Endodermal cell (in vitro differentiated cells): ENCODE measurements at places on chromosomes 12 and 14.

GRCh38 chr12:78081590-78082314, 251.1 kb downstream of the NAV3 start:
- DNase-seq: no peak

GRCh38 chr12:82595941-82596340, 90.8 kb upstream of the TMTC2 start:
- no peak for DNase-seq

GRCh38 chr14:57889245-57889644, 23.4 kb upstream of the SLC35F4 start:
- no peak for DNase-seq

DNA sequence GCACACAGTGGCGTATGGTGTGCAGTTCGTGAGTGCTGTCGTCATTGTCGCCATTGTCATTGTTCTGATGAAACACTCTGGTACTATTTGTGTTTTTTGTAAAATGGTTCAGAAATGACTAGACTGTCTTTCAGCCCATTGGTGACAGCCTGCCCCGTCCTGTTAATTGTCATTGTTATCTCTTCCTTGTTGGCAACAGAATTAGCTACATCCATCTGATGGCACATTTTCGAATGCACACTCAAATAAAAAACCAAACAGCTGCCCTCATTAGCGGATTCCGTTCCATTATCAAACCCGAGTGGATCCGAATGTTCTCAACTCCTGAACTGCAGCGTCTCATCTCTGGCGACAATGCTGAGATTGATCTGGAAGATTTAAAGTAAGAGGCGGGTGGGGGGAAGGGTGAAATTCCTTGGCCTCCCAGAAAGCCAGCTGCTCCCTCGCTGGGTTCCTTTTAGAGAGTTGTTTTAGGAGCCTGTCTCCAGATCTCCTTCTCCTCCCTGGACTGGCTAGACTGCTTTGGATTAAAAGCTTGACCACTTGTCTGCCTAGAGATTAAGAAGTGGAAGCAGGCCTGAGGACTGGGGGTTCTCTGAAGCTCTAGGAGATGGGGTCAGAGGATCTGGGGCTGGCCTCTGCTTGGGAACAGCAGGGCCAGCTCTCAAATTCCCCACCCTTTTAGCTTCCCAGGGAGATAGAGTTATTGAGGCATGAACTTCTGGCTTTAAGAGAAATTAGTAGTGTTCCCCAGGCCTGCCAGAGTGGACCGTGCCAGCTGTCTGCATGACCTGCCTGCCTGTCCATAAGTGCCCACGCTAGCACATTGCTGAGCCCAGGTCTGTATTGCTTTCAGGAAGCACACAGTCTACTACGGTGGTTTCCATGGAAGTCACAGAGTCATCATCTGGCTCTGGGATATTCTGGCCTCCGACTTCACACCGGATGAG, 43.3 kb downstream of the MMAB start:
- no peak for DNase-seq

DNA sequence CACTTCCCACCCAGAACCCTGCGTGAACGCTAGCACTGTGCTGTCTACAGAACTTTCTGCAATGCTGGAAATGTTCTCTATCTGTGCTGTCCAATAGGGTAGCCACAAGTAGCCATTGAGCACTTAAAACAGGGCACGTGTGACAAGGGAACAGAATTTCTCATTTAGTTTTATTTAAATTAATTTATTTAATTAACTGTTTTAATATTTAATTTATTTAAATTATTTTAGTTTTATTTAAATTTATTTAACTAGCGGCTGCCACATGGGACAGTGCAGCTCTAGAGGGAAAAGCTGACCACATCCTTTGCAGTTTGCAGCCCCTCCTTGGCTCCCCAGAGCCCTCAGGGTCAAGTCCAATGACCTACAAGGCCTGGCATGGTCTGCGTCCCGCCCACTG, 35.0 kb upstream of the CORO1C start:
- DNase-seq: no peak

DNA sequence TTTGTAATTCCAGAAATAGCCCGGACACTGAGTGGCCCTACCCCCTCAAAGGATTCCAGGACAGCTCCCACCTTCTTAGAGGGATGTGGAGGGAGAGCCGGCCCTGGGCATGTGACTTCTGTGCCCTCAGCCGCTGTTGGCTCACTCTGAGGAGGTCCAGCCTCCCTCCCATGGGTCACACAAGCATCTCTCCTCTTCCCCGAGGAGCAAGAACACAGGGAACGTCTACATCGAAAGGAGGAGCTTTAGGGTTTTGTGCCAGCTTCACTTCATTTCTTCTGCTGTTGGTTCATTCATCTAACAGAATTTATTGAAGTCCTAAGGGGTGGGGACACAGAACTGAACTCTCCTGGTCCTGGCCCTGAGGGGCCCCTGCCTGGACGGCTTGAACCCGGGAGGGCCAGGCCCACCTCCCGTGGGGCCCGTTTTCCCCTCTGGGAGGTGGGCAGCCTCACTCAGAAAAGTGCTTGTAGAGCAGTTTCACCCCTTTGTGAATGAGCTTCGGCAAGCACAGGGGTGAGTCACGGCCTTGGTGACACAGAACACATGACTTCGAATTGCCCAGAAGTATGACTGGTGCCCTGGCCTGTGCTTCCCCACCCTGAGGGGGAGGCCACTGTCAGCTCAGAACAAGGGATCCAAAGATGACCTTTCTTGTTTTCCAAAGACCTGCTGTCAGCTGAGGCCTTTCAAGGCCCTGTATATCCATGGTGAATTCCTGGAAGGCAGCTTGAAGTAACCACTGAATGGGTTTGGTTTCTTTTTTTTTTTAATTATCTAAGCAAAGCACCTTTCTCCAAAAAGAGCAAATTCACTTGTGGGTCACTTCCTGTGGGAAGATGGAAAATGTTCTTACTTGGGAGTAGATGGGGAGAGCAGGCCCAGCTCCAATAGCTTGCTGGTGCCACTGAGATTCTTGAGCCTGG, 39.2 kb downstream of the NFKBIA start:
- DNase-seq: no peak

DNA sequence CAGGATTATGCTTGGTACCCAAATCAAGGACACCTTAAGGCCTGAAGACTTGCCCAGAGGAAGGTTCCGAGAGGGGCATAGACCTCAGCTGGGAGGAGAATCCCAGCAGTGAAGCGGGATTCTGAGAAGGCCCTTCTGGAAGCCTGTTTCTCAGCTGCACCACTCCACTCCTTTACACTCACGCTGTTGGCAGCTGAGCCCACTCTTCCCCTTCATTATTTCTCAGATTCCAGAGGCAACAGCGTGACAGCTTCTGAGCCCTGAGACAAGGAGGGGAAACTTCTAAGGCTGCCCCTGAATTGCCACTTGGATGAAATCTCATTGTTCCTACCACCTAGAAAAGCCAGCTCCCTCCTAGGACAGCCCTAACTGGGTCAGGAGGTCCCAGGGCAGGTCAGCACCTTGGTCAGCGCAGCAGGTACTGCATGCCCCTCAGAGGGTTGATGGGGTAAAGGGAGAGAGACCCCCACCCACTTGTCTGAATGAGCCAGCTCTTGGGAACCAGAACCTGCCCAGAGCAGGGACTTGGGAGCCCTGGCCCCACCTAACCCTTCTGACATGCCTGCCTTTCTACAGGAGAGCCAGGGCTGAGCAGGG, 53.9 kb downstream of the ISCA2 start:
- peak; percentile 87 for DNase-seq

DNA sequence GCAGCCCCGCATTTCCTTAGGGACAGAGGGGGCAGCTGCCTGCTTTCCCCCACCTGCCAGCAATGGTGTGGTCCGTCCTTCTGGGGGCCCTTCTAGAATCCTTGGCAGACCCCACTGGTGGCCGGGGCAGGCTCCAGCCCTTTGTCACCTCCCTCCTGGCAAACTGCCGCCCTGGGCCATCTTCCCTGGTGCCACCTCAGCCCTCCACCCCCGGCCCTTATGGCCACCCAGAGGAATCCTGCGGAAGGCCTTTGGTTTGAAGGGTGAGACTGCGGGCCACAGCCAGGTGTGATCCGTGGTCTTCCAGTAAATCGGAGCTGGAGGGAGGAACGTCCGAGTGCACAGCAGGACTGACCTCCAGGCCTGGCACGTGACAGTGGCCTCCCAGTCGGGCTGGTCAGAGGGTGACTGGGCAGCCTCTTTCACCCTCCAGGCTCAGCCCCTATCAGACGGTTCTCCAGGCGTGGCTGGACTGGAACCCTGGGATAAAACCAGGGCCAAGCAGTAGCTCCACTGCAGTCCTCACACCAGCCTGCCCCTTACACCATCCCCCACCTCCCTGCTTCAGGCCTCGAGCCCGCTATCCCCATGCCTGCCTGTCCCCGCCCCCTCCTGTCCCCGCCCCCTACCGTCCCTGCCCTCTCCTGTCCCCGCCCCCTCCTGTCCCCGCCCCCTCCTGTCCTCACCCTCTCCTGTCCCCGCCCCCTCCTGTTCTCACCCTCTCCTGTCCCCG, 12.4 kb downstream of the FBRSL1 start:
- peak; percentile 94 for DNase-seq

- DNase-seq: no peak
These were observed 156.8 kb downstream of the ERC1 start for GRCh38 chr12:1147821-1148220.

GRCh38 chr12:46669720-46670119, 156.1 kb downstream of the SLC38A4 start:
- peak; percentile 81 for DNase-seq
